HFFc6 (cell line): ENCODE measurements at places on chromosomes 5 and 9. TPM values are rescaled to one million over a fixed set of nuclear protein-coding genes. Genes with fewer than 3 reads are reported as not detected.
A peak's percentile ranks its signal among the peaks of the same experiment; 100 is the strongest.

Gene BTNL3
- not detected in 2 replicates for total RNA-seq

Gene CTSV
- total RNA-seq = 0.14 TPM in 1 of 2 replicates, not detected in the other

Gene SLC6A7
- not detected in 3 replicates for total RNA-seq

Gene NR3C1
- 52.9 to 73.3 TPM (median 58.3 TPM) in 3 replicates for total RNA-seq

Gene HRCT1
- 2.5 to 4.9 TPM (median 4.5 TPM) in 3 replicates for total RNA-seq

- H3K4me1 ChIP-seq = peaks cover 32% of the 10 kb centered on the region
- no peaks in the 10 kb centered on the region for H3K27me3 ChIP-seq
- no peaks in the 10 kb centered on the region for H3K36me3 ChIP-seq
- H3K27ac ChIP-seq = no peak overlapping the region
- no peak for DNase-seq
These were observed 192.6 kb upstream of the RASA1 start for GRCh38 chr5:87074934-87075541.

GRCh38 chr5:83009408-83009807, 67.8 kb downstream of the TMEM167A start:
- no peak overlapping the region for H3K27ac ChIP-seq
- DNase-seq = no peak
- H3K4me1 ChIP-seq = no peaks in the 10 kb centered on the region
- H3K4me3 ChIP-seq = no peak overlapping the region
- H3K36me3 ChIP-seq = no peaks in the 10 kb centered on the region

GRCh38 chr9:79968533-79968932, 396.8 kb downstream of the TLE4 start:
- H3K36me3 ChIP-seq = no peaks in the 10 kb centered on the region
- no peak overlapping the region for H3K27ac ChIP-seq
- no peak overlapping the region for H3K4me3 ChIP-seq
- DNase-seq = no peak
- no peaks in the 10 kb centered on the region for H3K4me1 ChIP-seq

- H3K27me3 ChIP-seq = peaks cover 55% of the 10 kb centered on the region
- H3K4me1 ChIP-seq = peaks cover 70% of the 10 kb centered on the region
- H3K36me3 ChIP-seq = peaks cover 47% of the 10 kb centered on the region
- H3K4me3 ChIP-seq = peak overlapping the region; percentile 99
- peak overlapping the region; percentile 99 for H3K27ac ChIP-seq
- DNase-seq = no peak
These were observed 671 bp downstream of the DUSP1 start for GRCh38 chr5:172770374-172770674.

- no peaks in the 10 kb centered on the region for H3K36me3 ChIP-seq
- peak; percentile 7 for DNase-seq
- no peak overlapping the region for H3K4me3 ChIP-seq
- peaks cover 12% of the 10 kb centered on the region for H3K4me1 ChIP-seq
- no peaks in the 10 kb centered on the region for H3K27me3 ChIP-seq
These were observed 32.7 kb downstream of the ATG10 start for GRCh38 chr5:82004511-82004910.

DNA sequence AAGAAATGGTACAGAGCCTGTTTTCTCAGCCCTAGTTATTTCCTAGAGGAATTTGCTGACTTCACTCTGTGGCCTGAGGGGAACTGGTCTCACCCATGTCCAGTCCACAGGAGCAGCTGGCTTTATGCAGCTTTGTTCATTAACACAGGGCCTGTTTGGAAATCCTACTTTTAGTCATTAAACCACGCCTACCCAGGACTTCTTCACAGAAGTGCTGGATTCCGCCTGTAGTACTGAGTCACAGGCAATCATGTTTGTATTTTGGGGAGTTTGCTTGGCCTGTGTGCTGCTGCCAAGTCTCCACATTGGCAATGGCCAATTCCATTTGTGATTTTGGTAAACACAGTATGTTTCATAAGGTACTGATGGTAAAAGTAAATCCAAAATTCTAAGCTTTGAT, 52.8 kb downstream of the CTNND2 start:
- H3K4me1 ChIP-seq = no peaks in the 10 kb centered on the region
- no peaks in the 10 kb centered on the region for H3K36me3 ChIP-seq
- no peak for DNase-seq
- no peak overlapping the region for H3K4me3 ChIP-seq

DNA sequence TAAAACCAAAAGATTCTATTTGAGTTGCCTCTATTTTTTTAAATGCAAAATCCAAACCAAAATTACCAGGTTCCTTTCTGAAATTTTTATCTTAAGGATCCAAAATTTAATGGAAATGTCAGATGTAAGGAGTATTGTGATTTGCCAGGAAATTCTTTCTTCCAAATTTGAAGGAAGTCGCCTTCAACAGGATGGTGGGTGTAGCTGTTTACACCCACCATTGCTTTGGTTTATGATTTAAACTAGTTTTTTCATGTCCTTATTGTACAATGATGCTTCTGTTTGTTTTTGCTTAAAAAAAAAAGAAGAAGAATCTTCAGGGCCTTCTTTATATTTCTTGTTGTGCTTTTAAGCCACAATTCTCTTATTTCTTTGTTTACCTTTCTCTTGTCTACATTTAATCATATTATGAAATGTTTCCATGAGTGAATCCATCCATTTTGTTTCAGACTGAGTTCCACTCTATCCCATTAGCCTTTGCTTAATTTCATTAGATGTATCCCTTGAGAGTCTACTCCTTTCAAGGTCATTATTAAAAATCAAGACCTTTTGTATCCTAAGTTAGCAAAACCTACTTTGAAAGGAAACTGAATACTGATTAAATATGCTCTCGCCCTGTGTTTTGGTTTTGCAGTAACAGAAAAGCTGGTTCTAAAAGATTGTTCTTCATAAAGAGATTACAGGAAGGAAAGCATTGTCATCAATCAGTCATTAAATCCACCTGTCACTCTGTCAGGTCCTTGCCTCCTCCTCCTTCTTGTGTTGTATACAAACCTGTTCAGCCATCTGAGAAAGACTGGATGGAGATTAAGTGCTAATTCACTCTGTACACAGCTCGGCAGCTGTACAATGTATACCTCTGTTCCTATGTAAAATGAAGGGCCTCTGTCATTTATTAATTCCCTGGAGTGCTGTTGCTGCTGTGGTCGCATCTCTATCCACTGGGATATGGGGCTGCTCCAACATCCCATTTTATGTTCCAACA, 45.5 kb upstream of the SLC2A8 start:
- H3K4me1 ChIP-seq = no peaks in the 10 kb centered on the region
- peaks cover 11% of the 10 kb centered on the region for H3K27me3 ChIP-seq
- no peak overlapping the region for H3K4me3 ChIP-seq
- no peaks in the 10 kb centered on the region for H3K36me3 ChIP-seq
- DNase-seq = no peak

- no peak overlapping the region for H3K4me3 ChIP-seq
- no peak for DNase-seq
- no peaks in the 10 kb centered on the region for H3K4me1 ChIP-seq
- peaks cover 2% of the 10 kb centered on the region for H3K27me3 ChIP-seq
These were observed 73.0 kb downstream of the KCNIP1 start for GRCh38 chr5:170576602-170577535.

DNA sequence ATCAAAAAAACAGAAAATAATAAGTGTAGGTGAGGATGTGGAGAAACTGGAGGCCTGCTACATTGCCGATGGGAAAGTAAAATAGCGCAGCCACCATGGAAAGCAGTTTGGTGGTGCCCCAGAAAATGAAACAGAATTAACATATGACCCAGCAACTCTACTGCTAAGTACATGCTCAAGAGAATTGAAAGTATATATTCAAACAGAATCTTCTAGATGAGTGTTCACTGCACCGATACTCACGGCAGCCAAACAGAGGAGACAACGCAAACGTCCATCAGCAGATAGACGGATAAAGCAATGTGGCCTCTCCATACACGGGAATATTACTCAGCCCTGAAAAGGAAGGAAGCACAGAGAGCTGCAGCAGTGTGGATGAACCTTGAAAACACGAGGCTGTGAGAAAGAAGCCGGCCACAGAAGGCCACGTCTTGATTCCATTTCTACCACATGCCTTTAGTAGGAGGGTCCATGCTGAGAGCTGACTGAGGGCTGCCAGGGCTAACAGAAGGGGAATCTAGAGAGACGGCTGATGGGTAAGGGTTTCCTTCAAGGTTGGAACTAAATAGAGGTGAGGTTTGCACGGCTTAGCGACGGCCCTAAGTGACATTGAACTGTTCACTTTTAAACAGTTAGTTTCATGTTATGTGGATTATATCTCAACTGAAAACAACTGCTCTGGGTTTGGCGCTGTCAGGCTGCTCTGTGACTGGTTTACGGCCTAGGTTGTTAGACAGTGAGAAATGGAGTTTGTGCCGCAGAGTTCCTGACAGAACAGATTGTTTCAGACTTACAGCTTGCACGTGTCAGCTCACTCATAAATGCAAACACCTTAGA, 29.8 kb downstream of the AHRR start:
- peaks cover 12% of the 10 kb centered on the region for H3K4me1 ChIP-seq
- no peak overlapping the region for H3K27ac ChIP-seq
- no peak overlapping the region for H3K4me3 ChIP-seq
- peaks cover 44% of the 10 kb centered on the region for H3K36me3 ChIP-seq

DNA sequence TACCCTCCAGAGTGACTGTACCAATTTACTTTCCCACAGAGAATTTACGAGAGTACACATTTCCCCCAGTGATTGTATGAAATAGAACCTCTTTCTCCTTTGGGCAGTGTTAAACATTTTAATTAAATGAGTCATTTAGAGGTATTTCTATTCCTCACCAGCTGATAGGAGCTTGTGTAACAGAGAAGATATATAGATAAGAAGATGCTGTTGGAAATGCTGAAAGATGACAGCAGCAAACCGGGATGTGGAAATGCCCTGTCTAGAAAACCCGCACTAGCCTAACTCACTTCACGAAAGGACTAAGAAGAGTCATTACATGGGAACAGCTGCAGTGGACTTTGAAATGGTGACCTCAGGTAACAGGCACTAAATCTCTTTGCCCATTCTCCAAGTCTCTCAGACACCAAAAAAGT, 68.3 kb downstream of the LPAR1 start:
- H3K4me1 ChIP-seq = peaks cover 68% of the 10 kb centered on the region
- peak overlapping the region; percentile 55 for H3K4me3 ChIP-seq
- peaks cover 63% of the 10 kb centered on the region for H3K36me3 ChIP-seq
- H3K27me3 ChIP-seq = no peaks in the 10 kb centered on the region; the same call in 1 of the 2 replicates
- peak overlapping the region; percentile 83 for H3K27ac ChIP-seq

DNA sequence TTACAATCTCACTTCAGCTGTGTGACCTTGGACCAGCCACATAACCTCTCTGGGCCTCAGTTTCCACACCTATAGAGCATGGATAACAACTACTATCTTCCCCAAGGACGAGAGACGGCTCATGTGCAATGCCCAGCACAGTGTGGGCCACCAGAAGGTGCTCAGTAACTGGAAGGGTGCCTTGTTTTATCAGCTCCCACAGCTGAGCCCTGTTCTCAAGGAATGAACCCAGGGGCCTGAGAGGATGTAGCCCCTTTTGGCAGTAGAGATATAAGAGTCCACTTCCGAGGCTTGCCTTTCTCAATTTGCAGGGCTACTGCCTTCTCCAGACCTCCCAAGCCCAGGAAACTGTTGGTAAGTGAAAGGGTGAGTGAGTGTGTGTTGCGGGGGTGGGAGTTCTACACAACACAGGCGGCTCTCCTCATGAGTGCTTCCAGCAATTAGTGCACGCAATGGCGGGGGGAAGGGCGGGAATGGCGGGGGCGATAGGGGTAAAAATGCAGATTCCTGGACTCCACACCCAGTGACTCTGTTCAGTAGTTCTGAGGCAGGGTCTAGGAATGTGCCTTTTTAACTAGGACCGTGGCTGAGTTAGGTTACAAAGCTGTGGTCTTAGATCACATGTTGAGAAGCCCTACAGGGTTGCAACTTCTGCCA, 185.1 kb downstream of the FSTL4 start:
- H3K4me1 ChIP-seq = peaks cover 8% of the 10 kb centered on the region
- no peaks in the 10 kb centered on the region for H3K36me3 ChIP-seq
- peaks cover 25% of the 10 kb centered on the region for H3K27me3 ChIP-seq
- H3K4me3 ChIP-seq = no peak overlapping the region
